NCI-H1048 (cell line): ENCODE measurements at places on chromosomes 13 and 19.

- DNase-seq, result no peak
These were observed 978.3 kb downstream of the UQCRFS1 start for GRCh38 chr19:28234637-28235036.

GRCh38 chr13:21282065-21282464 is 105.6 kb downstream of the MRPL57 start:
- DNase-seq, result no peak

- no peak for DNase-seq
These were observed 34.0 kb downstream of the ARHGEF18 start for GRCh38 chr19:7382694-7383093.

DNA sequence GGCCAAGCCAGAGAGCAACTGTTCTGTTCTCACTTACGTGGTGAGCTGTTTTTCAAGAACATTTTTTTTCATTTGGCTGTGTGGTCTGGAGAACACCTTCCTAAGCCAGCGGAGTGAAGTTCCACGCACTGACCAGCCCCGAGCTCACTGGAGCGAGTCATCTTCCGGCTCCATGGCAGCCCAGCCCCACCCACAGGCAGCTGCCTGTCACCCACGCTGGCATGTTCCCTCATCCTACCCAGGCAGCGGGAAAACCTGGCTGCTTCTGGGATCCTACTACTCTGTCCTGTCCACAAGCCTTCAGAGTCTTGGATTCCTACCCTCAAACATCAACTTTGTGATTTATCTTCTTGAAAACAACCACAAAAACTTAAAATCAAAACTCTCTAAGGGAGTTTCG is 76.2 kb downstream of the GGACT start:
- no peak for DNase-seq

DNA sequence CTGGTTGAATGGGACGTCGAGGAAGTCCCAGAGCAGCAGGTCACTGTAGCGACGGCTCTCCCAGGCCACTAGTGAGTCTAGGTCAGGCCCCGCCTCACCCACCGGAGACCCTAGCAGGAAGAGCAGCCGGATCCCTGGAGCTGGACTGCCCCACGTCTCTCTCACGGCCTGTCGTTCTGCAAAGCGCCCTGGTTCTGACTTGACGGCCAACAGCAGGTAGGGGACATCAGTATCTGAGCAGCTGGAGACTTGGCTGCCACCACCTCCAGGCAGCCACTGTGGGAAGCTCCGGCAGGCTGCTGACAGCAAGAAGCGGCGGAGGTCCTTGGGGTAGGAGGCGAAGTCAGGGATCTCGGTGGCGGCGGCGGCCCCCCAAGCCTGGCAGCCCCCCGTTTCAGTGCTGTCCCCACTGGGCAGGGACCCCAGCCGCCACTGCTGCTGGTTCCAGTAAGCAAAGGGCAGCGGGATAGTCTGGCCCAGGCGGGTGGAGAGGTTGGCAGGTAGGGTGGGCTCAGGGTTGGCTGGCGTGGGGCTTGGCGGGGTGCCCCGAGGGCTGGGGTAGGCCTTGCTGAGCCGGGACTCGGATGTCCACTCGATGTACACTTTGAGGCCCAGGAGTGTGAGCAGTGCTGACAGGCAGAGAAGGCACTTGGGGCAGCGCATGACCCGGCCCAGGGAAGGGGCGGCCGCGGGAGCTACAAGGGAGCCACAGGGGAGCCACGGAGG is 895 bp downstream of the B3GNT8 start:
- DNase-seq, result no peak

DNA sequence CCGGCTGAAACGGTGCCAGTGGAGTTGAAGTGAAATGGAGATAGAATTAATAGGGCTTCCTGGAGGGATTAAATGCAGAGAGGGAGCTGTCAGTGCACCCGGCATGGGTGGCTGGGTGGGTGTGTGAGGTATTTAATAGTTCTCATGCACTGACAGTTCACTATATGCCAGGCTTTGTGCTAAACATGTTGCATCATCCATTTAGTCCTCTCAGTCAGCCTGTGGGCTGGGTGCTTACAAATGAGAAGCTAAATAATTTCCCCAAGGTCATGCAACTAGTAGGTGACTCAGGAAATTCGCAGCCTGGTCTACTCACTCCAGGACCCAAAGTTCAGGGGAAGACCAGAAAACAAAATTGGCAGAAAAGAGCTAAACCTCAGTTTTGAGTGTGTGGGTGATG is 63.5 kb upstream of the SPATA13 start:
- DNase-seq, result no peak

GRCh38 chr19:4829001-4829712 is 2.4 kb downstream of the TICAM1 start:
- DNase-seq, result no peak

GRCh38 chr19:44755219-44755618 is 6.7 kb downstream of the BCL3 start:
- no peak for DNase-seq

DNA sequence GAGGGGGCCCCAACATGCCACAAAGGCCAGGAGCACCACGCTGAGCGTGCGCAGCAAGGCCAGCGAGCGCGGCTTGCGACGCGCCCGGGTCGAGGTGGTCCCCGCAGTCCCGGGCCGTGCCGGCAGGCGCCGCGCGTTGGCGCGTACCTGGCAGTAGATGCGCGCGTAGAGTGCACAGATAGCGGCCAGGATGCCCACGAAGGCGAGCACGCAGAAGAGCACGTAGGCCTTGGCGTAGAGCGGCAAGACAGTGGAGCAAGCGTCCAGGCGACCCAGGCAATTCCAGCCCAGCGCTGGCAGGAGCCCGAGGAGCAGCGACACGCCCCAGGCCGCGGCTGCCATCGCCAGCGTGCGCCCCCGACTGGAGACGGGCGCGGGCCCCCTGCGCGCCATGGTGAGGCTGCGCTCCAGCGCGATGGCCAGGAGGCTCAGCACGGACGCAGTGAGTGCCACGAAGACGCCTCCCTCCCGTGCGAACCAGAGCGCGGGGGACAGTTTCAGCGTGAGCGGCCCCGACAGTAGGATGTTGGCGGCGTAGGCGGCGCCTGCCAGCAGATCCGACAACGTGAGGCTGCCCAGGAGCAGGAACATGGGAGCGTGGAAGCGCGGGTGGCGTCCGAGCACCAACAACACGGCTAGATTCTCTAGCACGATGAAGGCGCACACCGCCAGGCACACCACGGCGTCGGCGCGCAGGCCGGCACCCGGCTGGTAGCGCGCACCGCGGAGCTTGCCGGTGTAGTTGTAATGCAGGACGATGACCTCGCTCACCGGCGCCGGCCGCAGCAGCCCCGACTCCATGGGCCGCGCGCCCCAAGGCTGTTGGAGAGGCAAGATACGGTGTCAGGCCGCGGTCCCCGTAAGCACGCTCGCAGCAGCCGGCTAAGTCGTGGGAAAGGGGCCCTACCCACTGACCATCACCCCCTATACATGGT is 2.8 kb downstream of the S1PR5 start:
- no peak for DNase-seq

GRCh38 chr13:96214824-96215445 is 125.0 kb downstream of the HS6ST3 start:
- no peak for DNase-seq

GRCh38 chr13:31116224-31116623 is 45.5 kb downstream of the HSPH1 start:
- no peak for DNase-seq

GRCh38 chr13:78247362-78247761 is 328.7 kb upstream of the EDNRB start:
- no peak for DNase-seq

DNA sequence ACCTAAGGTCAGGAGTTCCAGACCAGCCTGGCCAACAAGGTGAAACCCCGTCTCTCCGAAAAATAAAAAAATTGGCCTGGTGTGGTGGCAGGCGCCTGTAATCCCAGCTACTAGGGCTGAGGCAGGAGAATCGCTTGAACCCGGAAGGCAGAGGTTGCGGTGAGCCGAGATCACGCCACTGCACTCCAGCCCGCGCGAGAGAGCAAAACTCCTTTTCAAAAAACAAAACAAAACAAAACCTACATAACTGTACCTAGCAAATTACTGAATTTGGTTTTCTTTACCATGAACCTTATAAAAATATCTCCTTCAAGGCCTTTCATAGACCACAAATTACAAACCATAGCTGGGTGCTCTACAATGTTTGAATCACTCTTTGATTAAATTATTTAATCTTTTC is 760 bp downstream of the ZNF91 start:
- no peak for DNase-seq

DNA sequence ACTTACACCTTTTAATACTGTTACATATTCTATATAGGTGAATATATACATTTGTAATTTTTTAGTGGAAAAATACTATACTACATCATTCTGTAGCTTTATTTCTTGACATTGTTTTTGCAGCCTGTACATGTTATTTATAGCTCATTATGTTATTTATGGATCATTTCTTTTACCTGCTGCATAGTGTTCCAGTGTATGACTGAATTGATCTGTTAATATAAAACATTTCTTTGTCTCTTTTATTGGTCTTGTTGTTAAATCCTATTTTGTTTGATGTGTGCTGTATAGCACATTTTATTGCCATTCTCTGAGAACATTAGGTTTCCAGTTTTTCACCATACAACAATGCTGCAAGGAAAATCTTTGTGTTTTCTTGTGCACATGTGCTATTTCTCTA is 2.4 kb downstream of the SETDB2 start:
- DNase-seq, result no peak

DNA sequence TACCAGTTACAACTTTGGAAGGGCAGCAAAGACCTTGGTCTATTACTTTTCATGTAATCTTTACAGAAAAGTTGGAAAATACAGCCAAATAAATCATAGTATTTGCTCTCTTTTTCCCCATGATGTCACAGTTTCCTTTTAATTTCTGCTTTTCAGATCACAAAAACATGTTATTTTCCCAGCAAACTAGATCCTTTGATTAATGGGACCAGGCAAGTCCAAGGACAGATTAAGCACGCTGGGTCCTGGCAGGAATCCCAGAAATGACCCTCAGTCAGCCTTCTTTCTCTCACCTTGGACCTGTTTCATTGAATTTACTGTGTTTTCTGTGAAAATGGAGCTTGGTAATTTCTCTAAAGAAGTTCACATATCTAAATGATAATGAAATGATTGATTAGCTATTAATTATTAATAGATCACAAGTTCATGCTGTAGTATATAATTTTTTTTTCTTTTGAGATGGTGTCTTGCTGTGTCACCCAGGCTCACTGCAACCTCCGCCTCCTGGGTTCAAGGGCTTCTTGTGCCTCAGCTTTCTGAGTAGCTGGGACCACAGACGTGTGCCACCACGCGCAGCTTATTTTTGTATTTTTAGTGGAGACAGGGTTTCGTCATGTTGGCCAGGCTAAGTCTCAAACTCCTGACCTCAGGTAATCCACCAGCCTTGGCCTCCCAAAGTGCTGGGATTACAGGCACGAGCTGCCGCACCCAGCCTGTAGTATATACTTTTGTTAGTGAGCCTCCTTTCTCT is 16.0 kb downstream of the SPATA13 start:
- no peak for DNase-seq

GRCh38 chr13:94595001-94595949 is 677 bp downstream of the TGDS start:
- DNase-seq, result no peak

GRCh38 chr19:2796659-2797266 is 11.5 kb downstream of the THOP1 start:
- no peak for DNase-seq

DNA sequence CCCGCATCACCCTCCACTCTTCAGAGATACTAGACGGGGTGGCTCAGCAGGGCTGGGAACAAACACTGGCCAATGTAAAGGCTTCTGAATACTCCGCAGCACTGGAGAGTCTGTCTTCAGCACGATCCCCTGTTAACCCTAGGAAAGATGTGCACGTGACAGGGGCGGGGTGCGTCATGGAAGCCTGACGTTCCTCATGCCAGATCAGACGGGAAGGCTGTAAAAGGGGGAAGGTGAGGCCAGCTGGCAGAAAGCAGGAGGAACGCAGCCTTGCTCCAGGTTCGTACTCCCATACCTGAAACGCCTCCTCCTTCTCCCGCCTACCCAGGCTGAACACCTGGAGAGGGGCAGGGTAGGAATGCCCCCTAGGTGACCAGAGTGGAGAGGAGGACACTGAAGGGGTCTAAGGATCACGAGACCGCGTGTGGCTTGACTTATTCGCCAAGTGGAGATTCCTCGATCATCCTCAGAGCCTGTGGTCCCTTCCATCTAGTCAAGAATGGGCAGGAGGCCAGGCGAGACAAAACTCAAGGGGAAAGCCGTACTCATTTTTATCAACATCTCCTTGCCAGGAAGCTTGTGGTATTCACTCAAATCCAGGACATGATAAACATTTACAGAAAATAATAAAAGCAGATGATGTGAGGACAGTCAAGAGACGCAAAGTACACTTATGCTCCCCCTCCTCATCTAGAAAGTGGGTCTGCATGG is 18.2 kb upstream of the FFAR2 start:
- DNase-seq, result no peak

DNA sequence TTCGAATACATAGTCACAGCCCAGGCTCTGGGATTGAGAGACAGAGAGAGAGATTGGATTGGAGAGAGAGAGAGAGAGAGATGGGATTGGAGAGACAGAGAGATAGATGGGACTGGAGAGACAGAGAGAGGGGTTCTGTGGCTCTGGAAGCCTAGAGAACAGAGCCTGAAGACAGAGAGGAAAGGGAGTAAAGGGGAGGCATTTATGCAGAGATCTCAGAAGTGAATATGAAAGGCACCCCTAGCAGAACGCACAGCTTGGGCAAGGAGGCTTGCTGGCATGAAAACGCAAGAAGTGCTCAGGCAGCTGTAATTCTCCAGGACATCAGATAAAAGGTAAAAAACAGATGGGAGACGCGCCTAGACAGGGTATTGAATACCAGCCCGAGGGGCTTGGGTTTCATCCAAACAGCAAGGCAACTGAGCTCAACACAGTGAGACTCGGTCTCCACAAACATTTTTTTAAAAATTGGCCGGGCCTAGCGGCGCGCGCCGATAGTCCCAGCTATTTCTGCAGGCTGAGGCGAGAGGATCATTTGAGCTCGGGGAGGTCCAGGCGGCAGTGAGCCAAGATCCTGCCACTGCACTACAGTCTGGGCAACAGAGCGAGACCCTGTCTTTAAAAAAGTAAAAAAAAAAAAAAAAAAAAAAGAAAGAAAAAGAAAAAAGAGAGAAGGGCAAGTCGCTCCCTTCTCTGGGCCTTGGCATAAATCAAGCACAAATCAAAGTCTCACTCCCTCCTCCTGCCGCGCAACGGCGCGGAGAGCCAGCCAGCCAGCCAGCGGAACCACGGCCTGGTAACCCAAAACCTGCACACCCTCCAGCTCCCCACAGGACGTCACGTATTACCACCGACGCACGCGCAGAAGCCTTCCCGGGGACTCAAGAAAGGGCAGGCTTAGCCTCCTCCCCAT is 774 bp upstream of the PPP2R1A start:
- no peak for DNase-seq

DNA sequence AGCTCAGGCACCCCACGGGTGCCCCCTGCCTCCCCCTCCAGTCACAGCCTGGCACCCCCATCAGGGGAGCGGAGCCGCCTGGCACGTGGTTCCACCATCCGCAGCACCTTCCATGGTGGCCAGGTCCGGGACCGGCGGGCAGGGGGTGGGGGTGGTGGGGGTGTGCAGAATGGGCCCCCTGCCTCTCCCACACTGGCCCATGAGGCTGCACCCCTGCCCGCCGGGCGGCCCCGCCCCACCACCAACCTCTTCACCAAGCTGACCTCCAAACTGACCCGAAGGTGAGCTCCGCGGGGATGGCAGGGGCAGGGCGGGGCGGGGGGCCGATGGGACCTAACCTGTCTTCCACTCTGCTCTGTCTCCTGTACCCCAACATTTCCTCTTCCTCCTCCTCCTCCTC is 25.0 kb downstream of the CKM start:
- DNase-seq, result no peak

GRCh38 chr19:38606131-38606530 is 11.6 kb downstream of the MAP4K1 start:
- DNase-seq, result no peak
